ENCODE measurements at places on chromosomes 7 and 10.

DNA sequence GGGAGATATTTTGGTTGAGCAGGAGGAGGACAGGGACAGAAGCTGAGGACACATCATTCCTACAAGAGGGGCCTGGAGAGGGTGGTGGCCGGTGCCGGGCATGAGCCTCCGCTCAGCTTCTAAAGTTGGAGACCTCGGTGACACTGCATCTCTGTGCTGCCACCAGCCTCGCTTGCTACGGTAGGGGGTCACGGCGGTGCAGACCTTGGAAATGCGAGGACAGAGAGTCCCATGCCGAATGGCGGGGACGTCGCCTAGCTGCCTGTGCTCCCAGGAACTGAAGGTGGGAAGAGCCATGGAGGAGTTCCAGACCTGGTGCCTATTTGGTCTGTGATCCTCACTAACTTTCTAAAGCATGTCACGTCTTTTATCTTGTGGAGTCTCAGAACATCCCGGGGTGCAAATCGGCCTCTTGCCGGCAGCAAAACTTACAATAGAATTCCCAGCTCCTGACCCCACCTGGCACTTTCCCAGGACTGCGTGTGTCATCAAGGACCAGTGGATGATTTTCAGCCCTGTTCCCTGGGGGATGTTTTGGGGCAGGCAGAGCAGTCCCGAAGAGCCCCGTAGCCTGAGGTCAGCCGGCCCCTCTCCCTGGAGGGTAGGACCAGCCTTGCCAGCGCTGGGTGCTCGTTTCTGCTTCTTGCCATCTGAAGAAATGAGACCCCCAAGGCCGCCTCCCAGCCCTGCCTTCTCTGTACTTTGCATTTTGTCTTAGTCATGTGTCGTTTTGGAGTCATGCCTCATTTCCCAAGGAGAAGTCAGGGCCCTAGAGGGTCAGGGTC is 205.8 kb upstream of the SHH start:
- no peak for DNase-seq

GRCh38 chr10:44581996-44582395 is 197.1 kb upstream of the CXCL12 start:
- DNase-seq = no peak

- DNase-seq = no peak
These were observed 282.1 kb upstream of the MKLN1 start for GRCh38 chr7:131045526-131045925.

GRCh38 chr10:86974484-86974883 is 6.2 kb downstream of the ADIRF start:
- DNase-seq = no peak

- no peak for DNase-seq
These were observed 152.6 kb upstream of the KLF14 start for GRCh38 chr7:130886438-130887135.

- DNase-seq = no peak
These were observed 36.1 kb downstream of the EXOC4 start for GRCh38 chr7:133288970-133289369.

- no peak for DNase-seq
These were observed 14.1 kb downstream of the PRKAG2 start for GRCh38 chr7:151862606-151863381.

DNA sequence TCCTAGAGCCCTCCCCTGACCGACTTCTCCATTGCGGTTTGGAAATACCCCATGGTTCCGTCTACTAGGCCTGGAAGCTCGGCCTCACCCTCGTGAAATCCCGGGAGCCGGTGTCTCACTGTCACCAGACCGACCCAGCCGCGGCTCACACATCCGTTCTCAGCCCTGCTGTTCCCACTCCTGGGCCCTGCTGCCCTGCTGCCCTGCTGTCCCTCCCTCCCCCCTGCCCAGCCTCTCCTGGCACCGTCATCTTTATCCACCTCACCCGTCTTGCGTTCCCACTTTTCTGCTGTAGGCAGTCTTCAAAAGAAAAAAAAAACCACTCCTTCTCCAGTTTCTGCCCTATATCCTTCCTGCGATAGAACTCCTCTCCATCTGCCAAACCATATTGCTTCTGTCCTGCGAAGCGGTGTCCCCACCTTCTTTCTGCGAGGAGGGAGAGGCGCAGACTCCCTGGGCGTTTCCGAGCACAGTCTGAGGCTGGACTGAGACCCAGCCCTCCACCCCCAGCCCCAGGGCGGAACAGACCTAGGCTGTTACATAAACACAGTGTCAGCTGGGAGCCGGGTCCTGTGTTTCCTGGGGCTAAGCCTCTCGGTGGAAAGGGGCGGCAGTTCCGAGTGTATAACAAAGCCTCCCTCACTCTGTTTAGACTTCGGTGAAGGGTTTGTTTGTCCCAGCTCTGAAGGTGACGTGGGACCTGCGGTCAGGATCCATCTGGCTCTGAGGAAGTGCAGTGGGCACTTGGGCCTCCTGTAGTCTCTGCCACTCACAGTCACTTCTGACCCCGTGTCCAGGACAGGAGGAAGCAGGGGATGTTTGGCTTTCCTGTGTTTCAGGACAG is 2.8 kb downstream of the AGAP3 start:
- no peak for DNase-seq

GRCh38 chr7:45919231-45919784 is 1.8 kb downstream of the IGFBP3 start:
- DNase-seq = no peak

DNA sequence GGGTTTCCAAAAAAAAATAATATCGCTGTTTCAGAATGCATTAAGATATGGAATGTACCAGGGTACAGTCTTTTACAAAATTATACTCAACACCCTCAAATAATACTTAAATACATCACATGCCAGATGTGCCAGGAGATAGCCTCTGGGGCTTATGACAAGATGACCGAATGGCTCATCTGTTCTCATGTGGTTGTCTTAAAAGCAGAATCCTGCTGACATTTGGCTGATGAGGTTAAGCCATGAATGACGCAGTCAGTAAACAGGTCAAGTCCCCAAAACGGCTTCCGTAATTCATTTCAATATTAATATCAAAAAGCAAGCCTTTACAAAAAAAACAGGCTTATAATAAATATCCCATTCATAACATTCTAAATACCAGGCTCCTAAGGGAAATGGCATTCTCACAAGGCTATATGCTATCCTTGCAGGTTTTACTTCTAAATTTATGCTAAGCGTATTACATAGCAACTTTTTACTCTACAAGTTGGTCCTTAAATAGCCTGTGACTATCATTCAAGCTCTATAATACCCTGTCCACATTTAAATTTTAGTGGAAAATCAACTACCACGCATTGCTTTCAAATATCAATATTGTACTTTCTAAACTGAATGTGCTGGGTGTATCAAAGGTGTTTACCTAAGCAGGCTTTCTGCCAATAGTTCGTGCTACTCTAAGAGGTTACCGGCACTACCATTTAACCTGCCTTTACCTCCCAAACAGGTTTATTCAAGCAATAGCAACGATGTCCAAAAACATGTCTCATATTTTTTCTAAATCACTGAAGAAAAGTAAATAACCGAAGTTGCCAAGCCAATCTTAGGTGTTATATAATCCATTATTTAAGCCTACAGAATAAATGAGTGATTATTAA is 15.6 kb downstream of the SMURF1 start:
- no peak for DNase-seq

DNA sequence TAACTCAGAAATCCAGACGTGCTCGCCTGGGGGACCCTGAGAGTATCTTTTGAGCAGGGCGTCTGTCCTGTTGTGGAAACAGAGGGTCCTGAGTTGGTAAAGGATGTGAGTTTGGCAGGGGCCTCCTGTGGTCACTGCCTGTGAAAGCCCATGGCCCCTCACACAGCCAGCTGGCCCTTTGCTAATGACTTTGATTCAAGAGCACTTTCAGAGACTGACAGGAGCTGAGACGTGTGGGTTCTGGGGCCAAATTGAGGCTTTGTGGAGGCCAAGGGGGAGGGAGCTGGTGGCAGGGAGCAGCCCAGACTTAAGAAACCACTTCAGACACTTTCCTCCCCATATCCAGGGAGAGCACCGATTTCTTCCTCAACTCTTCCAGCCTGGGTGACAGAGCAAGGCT is 459.4 kb upstream of the FOXK1 start:
- no peak for DNase-seq

DNA sequence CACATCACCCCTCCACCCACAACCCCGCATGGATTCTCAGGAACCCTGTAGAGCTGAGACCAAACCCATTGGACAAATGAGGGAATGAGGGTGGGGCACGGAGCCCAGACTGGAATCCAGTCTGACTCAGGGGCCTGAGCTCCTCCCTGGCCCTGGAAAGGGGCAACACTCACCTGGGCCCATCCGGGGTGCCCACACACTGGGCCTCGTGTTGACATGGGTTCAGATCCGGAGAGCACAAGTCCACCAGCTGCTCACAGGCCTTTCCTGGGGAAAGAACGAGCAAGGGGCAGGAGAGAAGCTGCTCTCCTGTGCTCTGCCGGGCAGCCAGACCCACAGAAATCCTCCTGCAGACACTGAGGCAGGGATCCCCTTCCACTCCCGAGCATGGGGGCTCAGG is 172.2 kb downstream of the SLIT1 start:
- DNase-seq = no peak

GRCh38 chr10:132375116-132375794 is 21.7 kb upstream of the PWWP2B start:
- no peak for DNase-seq

- DNase-seq = no peak
These were observed 302 bp upstream of the EN2 start for GRCh38 chr7:155457544-155458110.

GRCh38 chr7:30975256-30975899 is 11.6 kb downstream of the GHRHR start:
- no peak for DNase-seq

GRCh38 chr7:104174798-104175197 is 33.0 kb downstream of the ORC5 start:
- DNase-seq = no peak

DNA sequence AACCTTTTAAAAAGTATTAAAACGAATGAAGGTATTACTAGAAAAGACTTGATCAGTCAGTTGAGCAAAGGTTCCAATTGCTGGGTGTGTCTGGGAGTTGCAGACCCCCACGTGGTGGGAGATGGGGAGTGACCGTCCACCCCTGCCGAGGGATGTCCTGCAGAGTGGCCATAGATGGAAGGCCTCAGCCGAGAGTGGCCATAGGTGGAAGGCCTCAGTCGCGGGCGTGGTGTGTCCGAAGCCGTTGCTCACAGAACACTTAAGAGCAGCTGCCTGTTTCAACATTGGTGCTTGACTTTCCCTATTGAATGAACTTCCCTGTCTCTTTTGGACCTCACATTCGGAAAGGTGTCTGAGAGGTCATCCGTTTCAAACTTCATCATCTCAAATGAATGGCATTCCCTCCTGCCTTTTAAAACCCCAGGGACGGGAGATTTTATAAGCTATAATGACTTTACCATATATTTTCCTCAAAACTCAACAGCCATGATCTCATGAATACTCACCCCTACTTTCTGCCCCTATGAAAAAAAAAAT is 69.4 kb downstream of the CAMK1D start:
- no peak for DNase-seq

- no peak for DNase-seq
These were observed 551 bp downstream of the IFIT1 start for GRCh38 chr10:89392974-89393373.

DNA sequence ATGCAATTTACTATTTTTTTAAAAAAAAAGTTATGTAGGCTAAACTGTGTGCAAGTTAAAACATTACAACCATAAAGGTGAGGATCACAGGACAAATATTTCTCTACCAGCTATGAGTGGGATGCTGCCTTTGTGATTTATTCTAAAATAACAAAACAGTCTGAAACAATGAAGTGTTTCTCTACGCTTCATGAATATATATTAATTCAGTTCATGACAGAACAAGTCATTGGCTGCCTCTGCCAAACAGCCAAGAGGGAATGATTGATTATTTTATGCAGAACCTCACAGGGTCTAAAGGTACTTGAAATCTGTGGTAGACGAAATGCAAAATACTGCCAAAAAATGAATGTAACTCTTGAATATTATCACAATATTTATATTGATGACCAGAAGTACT is 29.0 kb upstream of the SOSTDC1 start:
- no peak for DNase-seq

- DNase-seq = no peak
These were observed 863.8 kb upstream of the ZWINT start for GRCh38 chr10:57224811-57225210.

DNA sequence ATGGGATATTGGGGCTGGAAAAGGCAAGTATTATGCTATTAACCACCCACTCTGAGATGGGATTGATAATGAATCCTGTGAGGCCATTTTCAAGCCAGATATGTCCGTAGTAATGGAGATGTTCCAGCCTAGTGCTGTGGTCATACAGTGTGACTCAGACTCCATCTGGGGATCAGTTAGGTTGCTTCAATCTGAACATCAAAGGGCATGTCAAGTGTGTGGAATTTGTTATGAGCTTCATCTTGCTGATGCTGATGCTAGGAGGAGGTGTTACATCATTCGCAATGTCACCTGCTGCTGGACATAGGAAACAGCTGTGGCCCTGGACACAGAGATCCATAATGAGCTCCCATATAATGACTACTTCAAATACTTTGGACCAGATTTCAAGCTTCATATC is 144.7 kb downstream of the PLCE1 start:
- no peak for DNase-seq

DNA sequence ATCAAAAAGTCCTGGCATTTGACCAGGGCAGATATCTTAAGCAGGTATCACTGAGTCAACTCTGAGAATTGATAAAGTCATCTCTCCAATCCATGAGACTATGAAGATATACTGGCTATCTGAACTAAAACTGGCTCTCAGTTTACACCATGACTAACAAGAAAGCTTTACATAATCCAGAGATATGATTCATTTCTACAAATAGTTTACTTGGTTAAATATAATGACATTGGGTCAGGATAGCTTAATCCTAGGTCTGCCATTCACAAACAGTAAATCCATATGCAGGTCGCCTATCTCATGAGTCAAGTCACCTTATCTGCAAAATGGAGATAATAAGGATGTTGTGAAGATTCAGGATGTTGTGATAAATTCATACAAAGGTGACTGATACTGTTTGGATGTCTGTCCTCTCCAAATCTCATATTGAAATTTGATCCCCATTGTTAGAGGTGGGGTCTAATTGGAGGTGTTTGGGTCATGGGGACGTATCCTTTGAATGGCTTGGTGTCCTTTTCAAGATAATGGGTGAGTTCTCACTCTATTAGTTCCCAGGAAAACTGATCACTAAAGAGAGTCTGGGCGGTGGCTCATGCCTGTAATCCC is 117.4 kb downstream of the JMJD1C start:
- DNase-seq = no peak

All from activated CD8-positive, alpha-beta T cell treated with anti-CD3 and anti-CD28 coated beads for 36 hours (primary cell).